ENCODE measurements at places on chromosomes 5 and 9.
A peak's percentile ranks its signal among the peaks of the same experiment; 100 is the strongest.

DNA sequence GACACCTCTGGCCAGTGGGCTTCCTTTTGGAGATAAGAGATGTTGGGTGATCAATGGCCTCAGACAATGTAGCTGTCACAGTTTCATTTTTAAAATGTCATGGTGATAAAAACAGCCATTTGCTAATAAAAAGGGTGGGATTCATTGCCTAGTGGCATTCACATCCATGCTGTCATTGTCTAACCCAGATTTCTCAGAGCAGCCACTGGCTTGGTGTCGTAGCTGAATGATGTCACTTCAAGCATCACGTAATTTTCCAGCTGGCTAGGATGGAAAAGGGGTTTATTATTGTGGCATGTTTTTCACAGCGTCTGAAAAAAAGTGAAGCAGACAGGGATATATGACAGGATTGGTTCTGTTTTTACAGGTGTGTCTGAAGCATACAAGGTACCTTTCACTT lies 184.7 kb downstream of the AOPEP start:
- DNase-seq, result no peak

GRCh38 chr5:177382423-177383029 lies 1.7 kb upstream of the SLC34A1 start:
- DNase-seq, result no peak

GRCh38 chr5:39191216-39191615 lies 28.1 kb downstream of the FYB1 start:
- DNase-seq, result no peak

DNA sequence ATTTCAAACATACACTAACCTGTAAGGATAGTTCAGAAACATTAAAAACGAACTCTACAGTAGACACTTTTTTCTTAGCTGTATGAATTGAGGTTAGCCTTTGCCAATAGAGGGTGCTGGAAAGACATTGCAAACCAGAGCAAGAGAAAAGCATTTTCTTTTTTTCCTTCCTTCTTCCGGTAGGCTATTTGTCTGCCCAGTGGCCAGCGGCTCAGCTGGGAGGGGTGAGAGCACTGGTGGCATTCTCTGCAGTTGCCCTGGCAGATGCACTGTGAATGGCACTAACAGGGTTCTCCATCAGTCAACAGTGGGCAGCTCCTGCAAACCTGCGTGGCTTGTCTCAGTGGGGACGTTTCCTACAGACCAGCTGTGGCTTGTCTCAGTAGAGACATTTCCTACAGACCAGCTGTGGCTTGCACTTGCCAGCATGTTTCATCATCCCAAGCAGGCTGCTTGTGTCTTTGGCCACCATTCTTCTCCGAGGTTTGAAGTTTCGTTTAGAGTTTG lies 984.5 kb upstream of the CDH18 start:
- peak; percentile 5 for DNase-seq

- DNase-seq, result no peak
Measured at GRCh38 chr5:58080573-58080972, 379.3 kb downstream of the PLK2 start.

DNA sequence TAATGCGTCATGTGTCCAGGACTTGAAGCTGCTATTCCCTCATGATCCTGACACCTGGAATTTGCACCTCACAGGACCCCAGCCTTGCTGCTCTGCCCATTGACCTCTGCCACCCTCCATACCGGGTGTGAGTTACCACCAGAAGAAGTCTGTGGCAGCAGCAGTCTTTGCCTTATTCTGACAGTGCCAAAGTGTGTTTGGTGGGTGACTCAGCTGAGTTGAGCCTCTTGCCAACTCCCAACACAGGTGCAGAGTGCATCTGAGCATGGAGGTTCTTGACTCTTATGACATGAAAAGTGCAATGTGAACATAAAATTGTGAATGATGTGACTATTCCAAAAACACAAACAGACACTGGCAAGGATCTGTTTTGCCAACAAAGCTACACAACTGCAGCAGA lies 1166.5 kb upstream of the CDH18 start:
- no peak for DNase-seq

- no peak for DNase-seq
Measured at GRCh38 chr5:177134697-177135225, 1.2 kb downstream of the NSD1 start.

- DNase-seq, result no peak
Measured at GRCh38 chr9:77935974-77936373, 95.6 kb downstream of the GNAQ start.

DNA sequence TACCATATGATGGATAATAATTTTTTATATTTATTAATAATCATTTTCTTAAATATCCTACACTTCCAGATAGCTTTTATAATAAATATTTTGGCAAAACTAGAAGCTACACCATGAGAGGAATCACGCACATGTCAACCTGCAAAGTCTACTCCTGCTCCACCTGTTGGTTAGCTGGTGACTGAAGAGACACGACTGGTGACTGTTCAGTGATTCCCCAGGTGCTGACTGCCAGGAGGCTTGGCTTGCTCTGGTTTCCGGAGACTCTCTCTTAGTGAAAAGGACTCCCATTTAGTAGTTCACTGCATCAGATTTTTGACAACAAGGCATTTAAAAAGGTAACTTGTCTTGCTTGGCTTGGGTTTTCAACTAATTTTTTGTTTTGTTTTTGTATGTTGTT lies 20.9 kb downstream of the GZMA start:
- DNase-seq, result no peak

DNA sequence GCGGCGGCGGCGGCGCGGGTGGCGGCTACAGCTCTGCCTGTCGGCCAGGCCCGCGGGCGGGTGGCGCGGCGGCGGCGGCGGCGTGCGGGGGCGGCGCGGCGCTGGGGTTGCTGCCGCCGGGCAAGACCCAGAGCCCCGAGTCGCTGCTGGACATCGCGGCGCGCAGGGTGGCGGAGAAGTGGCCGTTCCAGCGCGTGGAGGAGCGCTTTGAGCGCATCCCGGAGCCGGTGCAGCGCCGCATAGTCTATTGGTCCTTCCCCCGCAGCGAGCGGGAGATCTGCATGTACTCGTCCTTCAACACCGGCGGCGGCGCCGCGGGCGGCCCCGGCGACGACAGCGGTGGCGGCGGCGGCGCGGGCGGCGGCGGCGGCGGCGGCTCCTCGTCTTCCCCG lies 296 bp downstream of the ZSWIM6 start:
- no peak for DNase-seq

- DNase-seq, result no peak
Measured at GRCh38 chr5:169350016-169350415, 49.1 kb upstream of the SLIT3 start.

- DNase-seq, result no peak
Measured at GRCh38 chr9:129667850-129668249, 2.4 kb downstream of the PRRX2 start.

DNA sequence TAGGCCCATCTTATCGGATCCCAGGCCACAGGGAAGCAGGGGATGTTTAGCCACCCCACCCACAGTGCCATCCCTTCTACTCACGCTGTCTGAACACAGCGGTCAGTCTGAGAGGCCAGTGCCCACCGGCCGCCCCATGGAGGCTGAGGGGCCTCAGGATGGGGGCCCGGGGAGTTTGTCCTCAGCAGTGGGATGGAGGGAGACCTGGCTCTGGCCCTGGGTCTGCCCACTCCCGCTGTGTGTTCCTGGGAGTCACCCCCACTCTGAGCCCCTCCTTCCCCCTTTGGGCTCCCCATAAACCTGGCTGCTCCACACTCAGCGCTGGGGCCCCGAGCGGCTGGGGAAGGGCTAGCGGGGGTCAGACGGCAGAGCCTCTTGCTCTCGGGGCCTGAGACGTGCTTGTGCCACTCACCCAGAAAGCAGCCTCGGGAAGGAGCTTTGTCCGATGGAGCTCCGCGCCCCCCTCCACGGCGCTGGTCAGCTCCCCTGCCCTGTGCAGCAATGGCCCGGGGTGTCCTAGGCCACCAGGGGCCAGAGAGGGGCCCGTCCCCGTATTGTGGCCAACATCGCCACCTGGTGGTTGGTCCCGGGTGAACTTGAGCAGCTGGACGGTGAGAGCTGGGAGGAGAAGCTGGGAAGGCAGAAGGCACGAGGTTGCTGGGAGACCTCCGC lies 10.9 kb upstream of the LAMC3 start:
- no peak for DNase-seq

GRCh38 chr5:10607023-10607665 lies 43.3 kb downstream of the ANKRD33B start:
- DNase-seq, result no peak

Data from brain pericyte (primary cell).